DMS 273 treated with DMSO at 0.1 percent for 48 hours (cell line): ENCODE measurements at places on chromosomes 13 and 19.

DNA sequence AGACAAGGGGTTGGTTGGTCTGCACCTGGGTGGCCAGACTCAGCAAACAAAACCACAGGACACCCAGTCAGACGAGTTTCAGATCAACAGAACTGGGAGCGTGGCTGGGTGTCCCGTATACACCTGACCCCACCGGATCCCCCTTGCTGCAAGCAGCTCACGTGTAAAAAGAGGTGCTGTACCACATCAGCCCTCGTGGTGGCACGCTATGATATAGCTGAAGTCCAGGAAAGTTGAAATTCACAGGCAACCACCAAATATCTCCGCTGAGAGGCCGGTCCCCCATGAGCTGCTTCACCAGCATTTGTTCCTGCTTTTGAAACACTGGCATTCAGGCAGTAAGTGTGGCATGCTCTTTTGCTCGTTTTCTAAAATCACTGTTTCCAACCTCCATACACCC is 92.3 kb downstream of the TUBA3C start:
- no peak for DNase-seq

GRCh38 chr19:2611483-2612464 is 90.7 kb downstream of the GNG7 start:
- DNase-seq, result no peak

GRCh38 chr19:6362027-6362350 is 658 bp downstream of the CLPP start:
- DNase-seq, result no peak

- DNase-seq, result no peak
Observed at GRCh38 chr19:15449620-15450527, at the start of gene WIZ. TSS of gene WIZ (minus strand) at chr19:15449956. CDS start at chr19:15448307, 1,649 bp downstream.

- no peak for DNase-seq
Observed at GRCh38 chr13:43908156-43909126, 28.7 kb downstream of the LACC1 start.
